ENCODE measurements at places on chromosomes 11 and 22.
A peak's percentile ranks its signal among the peaks of the same experiment; 100 is the strongest.

GRCh38 chr11:70315716-70316115 lies 45.2 kb downstream of the PPFIA1 start:
- no peak for DNase-seq

- DNase-seq = peak; percentile 56
Observed at GRCh38 chr11:94543695-94544645, at the start of gene FUT4. Gene FUT4 (plus strand): TSS chr11:94543921. CDS start chr11:94544134, 213 bp downstream.

- DNase-seq = no peak
Observed at GRCh38 chr11:21133722-21134121, 464.3 kb downstream of the NELL1 start.

- no peak for DNase-seq
Observed at GRCh38 chr11:100908746-100909145, 220.9 kb downstream of the PGR start.

DNA sequence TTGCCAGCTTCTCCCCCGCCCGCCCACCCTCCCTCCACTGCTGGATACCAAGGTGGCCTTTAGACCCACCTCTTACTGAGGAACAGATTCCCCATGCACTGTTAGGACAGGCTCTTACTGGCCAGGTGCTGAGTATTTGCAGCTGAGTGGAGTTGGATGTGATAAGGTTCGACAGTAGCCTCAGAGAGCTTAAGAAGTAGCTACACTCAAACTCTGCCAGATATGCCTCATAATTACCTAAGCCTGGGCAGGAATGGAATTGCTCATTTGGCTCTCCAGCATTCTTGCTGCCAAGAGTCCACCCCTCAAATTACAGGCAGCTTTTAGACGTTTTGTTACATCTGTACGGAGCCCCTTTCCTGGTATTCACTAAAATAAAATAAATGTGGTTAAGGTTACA lies 9.6 kb downstream of the FAM181B start:
- no peak for DNase-seq

DNA sequence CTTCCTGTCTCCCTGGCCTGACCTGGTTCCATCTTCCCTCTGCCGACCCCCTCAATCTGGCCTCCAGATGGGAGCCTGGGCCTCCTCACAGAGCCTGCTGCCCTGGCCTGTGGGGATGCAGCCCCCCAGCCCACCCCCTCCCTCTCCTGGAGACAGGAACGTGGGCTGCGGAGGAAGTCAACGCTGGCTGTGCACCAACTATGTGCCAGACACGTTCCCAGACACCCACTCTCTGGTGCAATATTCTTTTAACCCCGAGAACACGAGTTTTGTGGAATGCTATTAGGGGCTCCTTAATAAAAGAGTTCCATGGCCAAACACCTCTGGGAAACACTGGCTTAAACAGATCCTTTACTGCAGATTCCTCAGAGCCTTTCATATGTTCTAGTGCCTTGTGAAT lies 15.9 kb downstream of the WNT11 start:
- no peak for DNase-seq

DNA sequence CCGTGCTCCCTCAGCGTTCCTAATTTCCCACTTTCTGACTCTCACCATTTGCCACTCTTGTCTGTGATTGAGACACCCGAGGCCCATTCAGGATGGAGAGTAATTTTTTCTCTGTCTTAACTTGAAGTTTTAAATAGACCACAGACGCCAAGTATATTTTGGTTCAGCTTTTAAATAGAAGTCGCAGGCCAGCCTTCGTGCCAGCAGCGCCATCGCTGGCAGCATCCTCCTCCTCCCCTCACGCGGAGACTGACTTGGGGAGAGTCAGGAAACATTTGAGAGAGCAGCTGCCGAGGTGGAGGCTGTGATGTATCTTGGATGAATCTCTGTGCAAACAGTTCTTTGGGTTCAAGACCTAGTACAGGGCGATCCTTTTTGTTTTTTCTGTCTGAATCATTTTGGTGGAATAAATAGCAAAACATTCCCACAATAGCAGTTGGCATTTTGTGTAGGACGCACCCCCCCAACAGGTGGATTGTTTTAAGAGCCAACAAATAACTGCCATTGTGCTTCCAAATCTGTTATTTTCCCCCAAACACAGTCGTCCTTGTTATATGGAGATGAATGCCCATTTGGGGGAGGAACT lies 889 bp upstream of the DMC1 start:
- DNase-seq = peak; percentile 62

DNA sequence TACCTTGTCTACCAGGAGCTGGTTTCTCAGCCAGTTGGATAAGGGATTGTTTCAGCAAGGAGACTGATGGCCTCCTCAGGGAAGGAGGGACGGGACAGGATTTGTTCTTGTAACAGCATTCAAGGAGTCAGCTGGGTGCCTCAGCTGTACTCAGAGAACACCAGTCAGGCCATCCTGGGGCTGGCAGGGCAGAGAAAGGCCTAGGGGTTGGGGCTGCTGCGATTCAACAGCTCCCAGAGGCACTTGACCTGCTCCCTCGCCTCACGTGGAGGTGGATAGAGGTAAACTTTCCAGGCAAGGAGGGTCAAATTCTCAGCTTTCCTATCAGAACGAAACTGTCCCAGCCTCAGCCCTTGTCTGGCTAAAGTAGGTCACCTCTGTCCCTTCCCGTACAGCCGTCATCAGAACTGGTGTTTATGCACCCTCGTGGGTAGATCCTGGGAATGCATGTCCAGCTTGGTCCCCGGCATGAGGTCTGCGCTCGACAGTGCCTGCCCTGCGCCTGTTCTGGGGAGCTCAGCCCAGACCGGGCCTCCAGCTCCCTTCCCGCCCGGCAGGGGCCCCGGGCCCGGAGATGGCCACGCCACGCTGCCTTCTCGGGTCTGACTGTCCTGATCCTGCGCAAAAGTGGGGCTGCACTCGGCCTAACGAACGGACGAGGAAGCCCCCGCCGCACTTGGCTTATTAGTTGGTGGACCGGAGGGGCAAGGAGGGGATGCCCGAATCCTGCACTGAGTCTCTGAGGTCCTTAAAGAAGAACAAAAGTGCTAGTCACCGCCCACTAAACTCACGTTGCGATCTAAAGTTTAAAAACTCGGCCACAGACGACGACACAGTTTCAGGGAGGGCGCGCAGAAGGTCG lies 762 bp upstream of the CCDC134 start:
- peak; percentile 22 for DNase-seq

DNA sequence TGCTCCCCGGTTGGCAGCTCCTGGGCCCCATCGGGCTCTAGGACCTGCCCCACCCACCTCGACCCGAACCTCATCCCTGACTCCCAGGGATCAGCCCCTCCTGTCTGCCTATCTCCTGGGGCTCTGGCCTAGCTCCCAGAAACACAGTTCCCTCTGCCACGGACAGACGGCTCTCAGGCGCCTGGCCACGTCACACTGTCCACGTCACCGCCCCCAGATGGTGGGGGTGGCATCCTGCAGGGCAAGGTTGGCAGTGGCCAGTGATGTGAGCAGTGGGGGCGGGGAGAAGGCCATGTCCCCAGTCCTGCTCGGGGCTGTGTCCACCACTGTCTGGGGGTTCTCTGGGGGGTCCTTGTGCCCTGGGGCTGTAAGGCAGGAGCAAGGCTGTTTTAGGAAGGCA lies 29.2 kb downstream of the SYT7 start:
- DNase-seq = no peak

- DNase-seq = no peak
Observed at GRCh38 chr11:69075421-69076128, 26.8 kb downstream of the TPCN2 start.

- DNase-seq = no peak
Observed at GRCh38 chr11:68525930-68526329, 65.4 kb downstream of the PPP6R3 start.

- DNase-seq = no peak
Observed at GRCh38 chr11:6225896-6226295, 8.5 kb downstream of the FHIP1B start.

GRCh38 chr11:57615308-57615707 lies 17.8 kb downstream of the SERPING1 start:
- no peak for DNase-seq

DNA sequence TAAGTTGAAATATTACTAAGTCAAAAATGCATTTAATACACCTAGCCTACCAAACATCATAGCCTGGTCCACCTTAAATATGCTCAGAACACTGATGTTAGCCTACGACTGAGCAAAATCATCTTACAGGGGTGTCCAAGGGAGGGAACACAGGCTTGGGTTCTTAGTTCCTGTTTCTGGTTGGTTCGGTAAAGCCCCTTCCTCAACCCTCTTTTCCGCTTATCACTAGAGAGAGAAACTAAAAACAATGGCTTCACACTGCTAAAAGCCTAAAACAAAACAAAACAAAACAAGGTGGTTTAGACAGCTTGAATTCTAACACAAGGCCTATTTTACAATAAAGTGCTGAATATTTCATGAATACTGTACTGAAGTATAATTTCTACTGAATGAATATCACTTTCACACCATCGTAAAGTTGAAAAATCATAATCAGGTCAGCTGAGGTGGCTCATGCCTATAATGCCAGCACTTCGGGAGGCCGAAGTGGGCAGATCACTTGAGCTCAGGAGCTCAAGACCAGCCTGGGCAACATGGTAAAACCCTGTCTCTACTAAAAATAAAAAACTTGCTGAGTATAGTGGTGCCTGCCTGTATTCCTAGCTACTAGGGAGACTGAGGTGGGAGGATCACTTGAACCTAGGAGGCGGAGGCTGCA lies 118.0 kb downstream of the SIK3 start:
- DNase-seq = no peak

All from CD4-positive, CD25-positive, alpha-beta regulatory T cell (primary cell).